ENCODE measurements at places on chromosomes 11 and 22.
A peak's percentile ranks its signal among the peaks of the same experiment; 100 is the strongest.

DNA sequence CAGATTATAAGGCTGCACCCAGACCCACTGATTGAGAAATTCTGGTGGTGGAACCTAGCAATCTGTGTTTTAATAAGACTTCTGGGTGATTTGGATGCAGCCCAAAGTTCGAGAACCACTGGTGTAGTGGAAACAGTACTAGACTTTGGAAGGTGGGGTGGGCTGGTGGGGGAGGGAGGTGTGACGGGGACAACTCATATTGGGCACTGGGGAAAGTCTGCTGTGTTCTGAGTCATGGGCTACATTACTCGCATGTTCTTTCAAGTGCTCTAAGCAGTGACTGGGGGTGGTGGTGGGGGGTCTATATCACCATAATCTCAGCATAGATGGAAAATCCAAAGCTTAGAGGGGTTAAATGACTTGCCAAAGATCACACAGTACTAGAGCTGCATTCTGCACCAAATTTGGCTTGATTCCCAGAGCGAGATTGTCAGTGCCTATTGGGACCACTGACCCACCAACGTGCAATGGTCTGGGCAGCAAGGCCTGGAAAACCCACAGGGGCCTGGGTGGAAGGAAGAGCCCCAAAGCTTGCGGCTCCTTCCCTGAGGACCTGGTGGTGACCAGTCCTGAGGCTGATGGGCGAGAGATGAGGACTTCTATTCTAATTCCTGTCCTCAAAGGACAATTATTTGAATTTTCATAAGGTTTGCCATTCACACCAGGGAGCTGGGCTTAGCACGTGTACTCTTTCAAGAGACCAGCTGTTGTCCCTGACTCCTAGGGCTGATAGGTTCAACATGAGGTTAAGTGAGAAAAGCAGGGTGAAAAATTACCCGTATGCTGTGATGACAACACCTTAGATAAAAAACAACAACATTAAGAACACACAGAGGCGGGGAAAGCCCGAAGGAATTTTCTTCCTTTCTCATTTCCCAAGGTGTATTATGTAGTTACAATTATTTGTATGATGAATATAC, 77.5 kb upstream of the NARS2 start:
- DNase-seq: no peak

DNA sequence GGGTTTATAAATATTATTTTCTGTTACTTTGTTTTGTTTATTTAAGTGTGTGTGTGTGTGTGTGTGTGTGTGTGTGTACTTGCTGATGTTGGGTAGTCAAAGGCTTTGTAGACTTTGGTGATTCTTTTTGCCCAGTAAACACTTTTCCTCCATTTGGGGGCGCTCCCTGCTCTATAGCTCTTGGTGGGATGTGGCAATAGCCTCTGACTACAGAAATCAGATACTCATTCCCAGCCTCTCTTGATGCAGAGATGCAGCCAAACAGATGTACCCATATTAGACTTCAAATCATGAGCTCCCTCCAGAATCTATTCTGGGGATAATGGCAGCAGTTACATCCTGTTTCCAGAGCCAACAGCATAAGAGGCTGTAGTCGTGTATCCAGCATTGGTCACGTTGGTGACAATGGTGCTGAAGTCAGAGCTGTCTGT, 33.4 kb upstream of the APOL5 start:
- peak; percentile 38 for DNase-seq

DNA sequence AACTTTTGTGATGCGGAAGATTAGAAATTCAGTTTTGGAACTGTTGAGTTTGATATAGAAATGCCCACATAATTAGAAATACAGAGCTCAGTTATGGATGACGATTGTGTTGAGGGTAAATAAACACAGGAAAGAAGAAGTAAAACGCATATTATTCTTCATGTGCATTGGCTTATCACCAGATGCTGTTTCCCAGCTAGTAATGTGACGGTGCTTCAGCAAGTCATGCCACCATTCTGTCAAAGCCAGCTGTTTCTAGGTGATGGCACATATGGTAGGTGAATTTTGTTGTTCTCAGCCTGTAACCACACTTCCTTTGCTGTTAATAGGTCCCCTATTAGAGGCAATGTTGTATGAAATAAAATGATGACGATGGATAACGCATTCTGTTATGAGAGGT, 68.9 kb downstream of the C11orf65 start:
- no peak for DNase-seq

GRCh38 chr11:131122448-131122847, 206.2 kb upstream of the SNX19 start:
- no peak for DNase-seq

DNA sequence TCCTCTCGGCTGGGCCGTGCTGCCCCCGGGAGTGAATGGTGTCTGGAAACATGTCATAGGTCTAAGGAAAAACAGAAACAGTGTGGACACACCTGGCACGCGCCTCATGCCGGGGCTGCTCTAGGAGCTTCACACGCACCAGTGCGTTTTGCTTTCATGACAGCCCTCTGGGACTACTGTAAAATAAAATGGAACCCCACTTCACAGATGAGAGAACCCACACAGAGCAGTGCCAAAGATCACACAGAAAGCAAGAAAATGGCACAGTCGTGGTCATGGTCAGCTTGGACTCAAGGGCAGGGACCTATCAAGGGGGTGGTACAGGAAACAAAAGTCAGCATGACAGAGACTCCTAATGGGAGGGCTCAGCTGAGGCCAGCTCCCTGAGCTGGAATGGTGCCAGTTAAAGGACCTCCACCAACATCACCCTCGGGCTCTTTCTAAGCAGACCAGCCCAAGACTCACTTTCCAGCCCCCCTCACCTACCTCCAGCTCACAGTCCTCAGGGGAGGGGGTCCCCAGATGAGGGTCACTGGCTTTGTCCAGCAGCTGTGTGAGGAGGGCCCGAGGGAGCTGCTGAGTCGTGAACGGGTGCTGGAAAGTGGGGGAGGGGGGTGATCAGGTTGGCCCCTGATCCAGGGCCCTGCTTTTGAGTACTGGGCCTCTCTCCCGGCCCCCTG, 3.3 kb downstream of the MAP4K2 start:
- DNase-seq: peak; percentile 11

DNA sequence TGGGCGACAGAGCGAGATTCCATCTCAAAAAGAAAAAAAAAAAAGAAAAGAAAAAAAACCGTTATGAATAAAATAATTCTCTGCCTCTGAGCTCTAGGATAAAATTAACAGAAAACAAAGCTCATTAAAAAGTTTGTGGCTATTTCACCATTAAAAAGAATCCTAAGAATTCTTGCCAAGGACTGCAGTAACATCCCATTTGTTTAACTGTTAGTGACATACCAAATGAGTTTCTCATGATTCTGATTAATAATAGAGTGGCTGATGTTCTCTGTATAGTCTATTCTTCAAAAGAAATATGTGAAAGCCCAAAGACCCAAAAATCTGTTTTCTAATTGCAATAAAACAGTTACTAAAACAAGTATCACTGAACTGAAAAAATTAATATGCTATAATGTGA, 19.7 kb downstream of the CLNS1A start:
- peak; percentile 58 for DNase-seq

Measured in EL (cell line).